ENCODE measurements at places on chromosomes 13 and 19.
A peak's percentile ranks its signal among the peaks of the same experiment; 100 is the strongest.

DNA sequence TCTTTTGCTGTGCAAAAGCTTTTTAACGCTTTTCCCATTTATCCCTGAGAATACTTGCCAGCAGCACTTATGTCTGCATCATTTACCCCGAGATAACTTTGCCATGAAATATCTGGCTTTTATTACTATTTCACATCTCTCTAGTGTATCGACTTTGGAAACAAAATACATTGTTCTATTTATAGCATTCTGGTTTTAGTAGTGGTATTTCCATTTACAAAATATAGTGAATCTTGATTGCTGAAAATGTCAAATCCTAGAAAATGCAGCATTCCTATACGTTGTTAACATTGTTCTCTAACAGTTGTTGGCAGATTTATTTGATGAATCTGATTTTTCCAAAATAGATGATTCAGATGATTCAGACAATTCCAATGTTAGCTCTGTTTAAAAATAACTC, 189.3 kb upstream of the SPRY2 start:
- DNase-seq: no peak

- no peak for DNase-seq
These were observed 193.3 kb upstream of the ZNF536 start for GRCh38 chr19:30178721-30179402.

GRCh38 chr13:26678796-26679195, 81.8 kb downstream of the GPR12 start:
- DNase-seq: no peak

GRCh38 chr19:54428323-54429175, 13.3 kb downstream of the TTYH1 start:
- no peak for DNase-seq

- DNase-seq: peak; percentile 56
These were observed 2.2 kb downstream of the FLT3LG start for GRCh38 chr19:49475995-49476880.

DNA sequence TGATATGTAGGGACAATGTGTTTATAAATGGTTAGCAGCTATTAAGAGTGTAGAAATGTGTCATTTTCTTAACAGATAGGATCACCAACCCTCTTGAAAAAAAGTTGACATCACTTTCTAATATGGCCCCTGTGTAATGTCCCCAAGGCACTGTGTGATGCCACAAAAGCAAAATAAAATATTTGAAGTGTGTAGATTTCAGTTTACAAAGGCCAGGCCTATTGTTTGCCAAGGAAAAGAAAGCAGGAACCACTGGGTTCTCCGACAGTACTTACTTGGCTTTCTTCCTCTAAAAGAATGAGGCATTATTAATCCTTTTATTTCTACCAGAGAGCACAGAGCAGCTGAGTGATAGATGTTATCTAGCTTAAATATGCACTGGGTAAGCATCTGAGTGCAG, 10.5 kb upstream of the GJA3 start:
- no peak for DNase-seq

DNA sequence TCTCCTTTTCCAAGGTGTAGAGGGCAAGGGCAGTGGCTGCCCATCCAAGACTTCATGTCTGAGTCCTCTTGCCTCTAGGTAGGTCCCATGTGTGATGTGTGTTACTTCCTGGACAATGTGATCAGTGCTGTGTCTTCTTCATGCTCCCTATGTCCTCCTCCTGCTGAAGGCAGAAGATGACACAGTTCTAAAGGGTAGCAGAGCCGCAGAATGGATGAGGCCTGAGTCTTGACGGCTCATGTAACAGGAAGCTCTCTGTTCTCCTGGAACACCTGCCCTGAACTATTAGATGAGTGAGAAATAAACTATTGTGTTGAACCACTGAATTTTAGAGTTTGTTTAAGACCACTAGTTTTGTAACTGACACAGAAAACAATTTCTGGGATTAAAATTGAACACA, 165.9 kb downstream of the NDFIP2 start:
- DNase-seq: no peak

- peak; percentile 86 for DNase-seq
These were observed 933 bp upstream of the NRTN start for GRCh38 chr19:5803752-5804515.

GRCh38 chr19:42191855-42192254, 25.6 kb downstream of the DEDD2 start:
- DNase-seq: no peak

GRCh38 chr19:14080887-14081796, 4.4 kb downstream of the C19orf67 start:
- peak; percentile 99 for DNase-seq

GRCh38 chr13:34719060-34719875, 222.8 kb upstream of the NBEA start:
- DNase-seq: no peak

- no peak for DNase-seq
These were observed 131.8 kb downstream of the IRS2 start for GRCh38 chr13:109654341-109655205.

DNA sequence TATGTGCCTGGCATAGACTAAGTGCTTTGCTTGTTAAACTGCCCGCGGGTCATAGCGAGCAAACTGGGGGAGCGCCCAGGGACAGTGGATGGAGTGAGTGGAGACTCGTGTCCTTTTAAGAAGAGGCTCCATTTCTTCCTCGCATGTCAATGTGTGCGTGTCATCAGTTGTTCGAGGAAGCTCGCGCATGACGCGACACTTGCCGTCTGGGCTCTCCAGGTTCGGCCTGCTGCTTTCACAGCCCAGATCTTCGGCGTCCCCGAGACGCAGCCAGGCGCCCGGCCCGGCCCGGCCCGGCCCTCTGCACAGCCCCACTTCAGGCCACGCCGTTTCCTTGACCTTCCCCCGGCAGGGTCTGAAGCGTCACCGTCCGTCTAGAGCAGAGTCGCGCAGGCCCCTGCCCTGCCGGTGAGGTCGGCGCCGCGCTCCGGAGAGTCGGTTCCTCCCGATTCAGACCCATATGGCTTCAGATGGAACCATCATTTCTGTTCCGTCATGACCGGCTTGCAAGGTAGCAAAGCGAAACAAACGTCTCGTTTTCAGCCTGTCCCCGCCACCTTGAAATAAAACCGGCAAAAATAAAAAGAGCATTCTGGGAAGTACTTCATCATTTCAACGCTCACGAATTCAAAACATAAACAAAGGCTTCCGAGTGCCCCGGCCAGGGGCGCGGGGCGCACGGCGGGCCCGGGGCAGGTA, 599 bp upstream of the ARHGEF7 start:
- DNase-seq: no peak

GRCh38 chr13:28324181-28324789, 170.6 kb downstream of the FLT1 start:
- DNase-seq: peak; percentile 40

GRCh38 chr19:38878575-38879399, 712 bp upstream of the RINL start:
- no peak for DNase-seq

DNA sequence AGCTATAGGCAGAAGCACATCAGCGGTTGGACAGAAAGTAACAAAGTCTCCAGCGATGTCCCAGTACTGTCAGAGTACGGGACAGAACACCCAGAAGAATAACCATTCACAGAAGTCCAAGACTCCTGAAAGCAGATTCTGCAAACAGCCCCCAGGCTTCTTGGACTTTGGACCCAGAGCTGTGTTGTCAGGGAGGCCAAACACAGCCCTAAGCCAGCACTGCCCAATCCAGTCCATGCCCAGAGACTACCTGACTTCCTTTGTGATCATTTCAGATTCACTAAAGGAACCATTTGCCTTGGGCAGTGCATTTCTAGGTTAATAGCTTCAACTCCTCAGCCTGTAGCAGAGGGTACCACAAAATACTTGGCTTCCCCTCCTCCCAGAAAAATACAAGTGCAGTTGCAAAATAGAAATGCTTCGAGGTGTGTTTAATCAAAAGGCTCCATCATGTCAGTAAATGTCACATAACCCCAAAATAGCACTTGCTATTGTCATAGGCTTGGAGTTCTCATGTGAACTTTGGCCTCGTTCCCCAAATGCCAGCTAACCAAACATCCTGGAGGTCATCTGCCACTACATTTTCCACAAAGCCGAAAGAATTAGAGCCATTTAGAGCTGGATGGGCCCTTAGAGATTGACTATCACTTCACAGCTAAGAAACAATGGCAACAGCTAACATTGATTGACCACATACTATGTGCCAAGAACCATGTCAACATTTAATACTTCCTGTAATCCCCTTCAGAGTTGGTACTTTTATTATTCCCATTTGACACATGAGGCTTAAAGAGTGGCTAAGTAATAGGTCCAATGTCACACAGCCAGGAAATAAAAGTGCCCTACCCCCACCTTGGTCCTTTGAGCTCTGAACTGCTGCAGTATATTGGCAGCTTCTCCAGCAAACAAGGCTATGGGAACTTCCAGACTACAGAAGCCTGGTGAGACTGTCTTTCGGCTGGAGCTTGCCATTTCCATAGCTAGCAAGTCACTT, 329.9 kb downstream of the FOXO1 start:
- DNase-seq: no peak

GRCh38 chr13:73223372-73223781, 164.6 kb downstream of the KLF5 start:
- no peak for DNase-seq

DNA sequence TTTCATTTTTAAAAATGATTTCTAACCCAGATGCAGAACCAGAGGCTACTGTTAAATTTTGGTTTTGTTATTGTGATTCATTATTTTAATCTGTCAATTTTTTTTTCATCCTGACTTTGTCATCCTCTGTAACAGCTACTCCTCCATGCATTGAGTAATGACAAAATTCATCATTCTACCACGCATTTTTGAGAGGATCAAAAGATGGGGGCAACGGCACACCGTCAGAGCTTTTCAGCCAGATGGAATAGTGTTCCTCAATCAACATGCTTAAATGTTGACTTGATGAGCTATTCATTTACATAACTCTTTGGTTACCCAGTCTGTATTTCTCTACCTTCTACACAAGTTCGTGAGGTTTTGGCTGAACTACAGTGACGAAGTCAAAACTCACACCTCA, 486.3 kb downstream of the EFNB2 start:
- no peak for DNase-seq

- DNase-seq: no peak
These were observed 622 bp downstream of the RASA3 start for GRCh38 chr13:114131583-114132418.

DNA sequence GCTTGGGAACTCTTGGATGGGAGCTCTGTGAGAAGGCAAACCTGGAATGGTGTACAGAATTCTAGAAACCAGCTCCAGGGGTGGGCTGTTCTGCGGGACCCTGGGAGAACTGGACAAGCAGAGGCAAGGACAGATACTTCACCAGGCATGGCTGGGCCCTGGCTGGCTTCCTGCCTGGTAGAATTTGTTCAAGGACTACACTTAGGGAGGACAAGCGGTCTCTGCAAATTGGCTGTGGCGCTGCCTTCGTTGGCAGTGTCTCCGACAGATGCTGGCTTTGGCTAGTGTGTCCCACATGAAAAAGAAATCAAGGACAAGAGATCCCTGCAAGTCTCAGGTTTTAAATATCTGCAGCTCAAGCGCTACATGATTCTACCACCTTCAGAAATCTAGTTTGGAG, 12.4 kb downstream of the CEBPG start:
- no peak for DNase-seq

DNA sequence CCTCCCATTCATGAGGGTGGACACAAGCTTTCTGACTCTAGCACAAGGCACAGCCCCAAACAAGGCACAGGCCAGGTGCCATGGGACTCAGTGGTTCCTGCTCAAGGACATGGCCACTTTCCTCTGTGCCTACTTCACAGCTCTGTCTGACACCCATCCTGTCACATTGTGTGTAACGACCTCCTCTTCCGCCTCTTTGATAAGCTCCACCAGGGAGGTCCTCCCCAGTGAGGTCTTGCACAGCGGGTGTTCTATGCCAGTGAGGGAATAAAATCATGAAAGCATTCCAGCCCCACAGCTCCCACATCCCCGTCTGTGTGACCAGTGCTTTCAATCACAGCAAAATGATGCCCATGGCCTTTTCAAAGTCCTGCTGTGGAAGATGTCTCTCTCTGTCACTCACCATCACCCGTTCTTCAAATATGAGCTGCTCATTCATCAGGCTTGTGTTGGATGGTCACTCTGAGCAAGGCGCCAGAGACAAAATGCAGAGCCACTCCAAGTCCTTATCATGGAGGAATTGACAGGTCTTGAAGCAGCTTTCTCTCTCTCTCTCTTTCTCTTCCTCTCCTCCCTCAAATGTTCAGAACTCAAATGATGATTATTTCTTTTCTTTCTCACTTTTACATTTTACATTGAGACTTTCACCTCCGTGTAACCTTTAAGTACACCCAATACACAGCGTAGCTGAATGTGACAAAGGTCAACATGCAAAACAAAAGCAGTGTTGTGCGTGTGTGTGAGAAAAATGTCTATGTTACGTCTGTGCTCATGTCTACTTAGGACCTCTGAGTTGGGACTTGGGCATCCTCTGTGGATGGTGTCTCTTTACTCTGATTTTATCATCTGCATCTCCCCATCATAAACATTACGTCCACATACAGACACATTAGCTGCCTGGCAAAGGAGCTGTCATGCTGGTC, 8.0 kb upstream of the SPATA13 start:
- DNase-seq: no peak

GRCh38 chr13:40777809-40778175, 6.8 kb upstream of the MRPS31 start:
- no peak for DNase-seq

GRCh38 chr19:56174086-56174485, 1.7 kb upstream of the GALP start:
- DNase-seq: no peak

DNA sequence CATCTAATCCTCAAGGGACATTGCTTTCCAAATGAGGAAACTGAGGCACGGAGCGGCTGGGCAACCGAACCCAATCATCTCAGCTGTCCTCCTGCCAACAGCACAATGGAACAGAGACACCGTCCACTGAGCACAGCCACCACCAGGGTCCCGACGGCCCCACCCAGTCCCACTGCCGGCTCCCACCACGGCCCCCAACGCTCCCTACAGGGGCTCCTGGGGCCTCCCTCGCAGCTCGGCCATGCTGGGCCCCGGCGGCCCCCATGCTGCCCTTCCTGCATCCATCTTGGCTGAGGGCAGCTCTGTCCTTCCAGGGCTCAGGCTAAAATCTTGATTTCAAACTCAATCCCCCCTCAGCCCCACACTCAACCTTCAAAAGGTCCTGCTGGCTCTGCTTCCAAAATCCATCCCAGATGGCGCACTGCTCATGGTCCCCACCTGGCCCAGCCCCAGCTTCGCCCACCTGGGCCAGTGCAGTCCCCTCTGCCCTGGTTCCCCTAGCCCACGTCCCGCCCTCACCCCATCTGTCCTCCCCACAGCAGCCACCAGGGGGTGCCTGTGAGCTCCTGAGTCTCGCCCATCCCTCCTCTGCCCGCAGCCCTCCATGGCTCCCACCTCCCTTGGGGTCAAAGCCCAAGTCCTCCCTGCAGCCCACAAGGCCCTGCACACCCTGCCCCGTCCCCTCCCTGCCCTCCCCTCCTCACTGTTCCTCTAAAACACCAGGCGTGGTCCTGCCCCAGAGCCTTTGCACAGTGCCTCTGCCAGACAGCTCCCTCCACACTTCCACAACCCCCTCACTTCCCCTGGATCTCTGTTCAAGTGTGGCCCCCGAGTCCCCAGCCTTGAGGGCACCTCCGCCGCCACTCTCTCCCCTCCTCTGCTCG, 7.9 kb downstream of the PIP5K1C start:
- DNase-seq: no peak
